ENCODE measurements at places on chromosomes 1 and 21.
A peak's percentile ranks its signal among the peaks of the same experiment; 100 is the strongest.

DNA sequence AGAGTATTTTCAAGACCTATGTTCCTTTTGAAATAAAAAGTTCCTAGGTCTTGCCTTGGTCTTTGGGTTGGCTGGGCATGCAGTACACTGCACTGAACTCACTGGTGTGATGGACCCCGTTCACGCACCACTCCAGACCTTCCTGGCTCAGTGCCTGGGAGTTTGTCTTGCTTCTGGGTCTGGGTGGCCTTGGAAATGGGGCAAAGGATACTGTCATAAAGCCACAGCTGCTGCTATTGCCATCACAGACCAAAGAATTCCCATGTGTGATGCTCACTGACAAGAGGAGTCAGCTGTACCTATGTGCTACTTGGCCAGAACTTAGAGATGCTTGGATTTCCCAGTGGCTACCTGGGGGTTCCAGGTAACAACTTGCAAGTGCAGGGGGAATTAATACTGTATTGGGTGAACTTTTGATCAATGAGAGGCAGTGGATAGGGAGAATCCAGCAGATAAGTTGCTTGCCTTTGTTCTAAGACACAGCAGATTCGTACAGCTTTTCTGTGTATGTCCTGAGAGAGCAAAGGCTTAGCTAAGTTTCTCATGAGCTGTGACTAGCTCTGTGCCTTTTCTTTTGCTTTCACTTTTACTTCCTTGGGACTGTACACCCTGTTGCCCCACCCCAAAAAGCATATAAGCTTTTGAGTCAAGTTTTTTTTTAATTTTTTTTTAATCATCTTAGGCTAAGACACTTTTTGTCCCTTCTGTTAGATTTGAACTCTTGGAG, 115.3 kb downstream of the RUNX1 start:
- peak; percentile 49 for DNase-seq

- DNase-seq, result no peak
Measured at GRCh38 chr1:9420835-9421532, 118.3 kb upstream of the SLC25A33 start.

- no peak for DNase-seq
Measured at GRCh38 chr1:79355090-79355489, 348.6 kb upstream of the ADGRL4 start.

DNA sequence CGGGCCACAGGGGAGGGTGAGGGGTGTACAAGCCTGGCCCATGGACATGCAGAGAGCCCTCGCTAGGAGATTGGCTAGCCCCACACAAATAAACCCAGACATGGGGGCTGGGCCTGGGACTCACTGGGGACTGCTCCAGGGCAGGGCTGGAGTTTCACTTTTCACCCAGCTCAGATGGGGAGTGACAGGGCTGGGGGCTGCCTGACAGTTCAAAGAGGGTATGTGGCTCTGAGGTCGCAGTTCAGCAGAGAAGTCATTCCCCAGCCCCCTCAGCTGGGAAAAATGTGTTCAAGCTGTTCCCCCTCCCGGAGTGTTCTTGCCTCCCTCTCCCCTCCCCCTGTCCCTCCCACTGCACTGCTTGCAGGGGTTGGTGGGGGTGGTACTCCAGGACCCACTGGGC, 277.1 kb downstream of the TRABD2B start:
- no peak for DNase-seq

DNA sequence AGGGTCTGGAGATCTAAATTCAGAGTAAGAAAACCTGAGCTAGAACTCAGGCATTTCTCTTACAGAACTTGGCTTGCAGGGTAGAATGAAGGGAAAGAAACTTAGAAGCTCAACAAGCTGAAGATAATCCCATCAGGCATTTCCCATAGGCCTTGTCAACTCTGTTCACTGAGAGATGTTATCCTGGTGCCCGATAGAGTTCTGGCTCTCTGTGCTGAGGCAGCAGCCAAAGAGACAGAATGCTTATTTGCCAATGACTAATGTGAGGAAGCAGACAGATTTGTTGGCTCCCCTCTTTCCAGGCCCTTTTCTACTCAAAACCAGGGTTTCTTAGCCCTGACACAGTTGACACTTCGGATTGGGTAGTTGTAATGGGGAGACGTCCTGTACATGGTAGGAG, 22.3 kb upstream of the TRIM45 start:
- no peak for DNase-seq

DNA sequence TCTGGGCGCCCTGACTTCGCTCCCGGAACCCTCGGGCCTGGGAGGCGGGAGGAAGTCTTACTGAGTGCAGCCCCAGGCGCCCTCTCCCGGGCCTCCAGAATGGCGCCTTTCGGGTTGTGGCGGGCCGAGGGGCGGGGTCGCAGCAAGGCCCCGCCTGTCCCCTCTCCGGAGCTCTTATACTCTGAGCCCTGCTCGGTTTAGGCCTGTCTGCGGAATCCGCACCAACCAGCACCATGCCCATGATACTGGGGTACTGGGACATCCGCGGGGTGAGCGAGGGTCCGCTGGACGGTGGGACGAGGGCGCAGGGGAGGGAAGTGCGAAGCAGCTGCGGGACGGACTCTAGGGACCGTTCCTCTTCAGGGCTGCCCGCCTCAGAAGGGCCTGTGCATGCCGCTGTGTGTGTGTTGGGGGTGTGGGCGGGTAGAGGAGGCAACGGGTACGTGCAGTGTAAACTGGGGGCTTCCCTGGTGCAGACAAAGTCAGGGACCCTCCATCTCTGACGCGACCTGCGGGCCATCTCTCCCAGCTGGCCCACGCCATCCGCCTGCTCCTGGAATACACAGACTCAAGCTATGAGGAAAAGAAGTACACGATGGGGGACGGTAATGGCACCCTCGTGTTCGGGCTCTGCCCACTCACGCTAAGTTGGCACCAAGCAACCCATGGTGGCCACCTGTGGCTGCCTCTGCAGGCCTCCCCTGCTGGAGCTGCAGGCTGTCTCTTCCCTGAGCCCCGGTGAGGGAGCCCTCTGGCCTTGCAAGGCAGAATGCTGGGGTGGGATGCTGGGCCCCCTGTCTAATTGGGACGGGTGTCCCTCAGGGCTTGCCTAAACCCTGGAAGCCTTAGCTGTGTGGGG, at the start of gene GSTM1:
TSS of gene GSTM1 (plus strand) at position 177 of the 859 bp plus-strand sequence. CDS start at position 234, 57 bp downstream.
- DNase-seq, result no peak

- DNase-seq, result no peak
Measured at GRCh38 chr1:246724731-246725095, 504 bp downstream of the SCCPDH start.

- DNase-seq, result no peak
Measured at GRCh38 chr1:48017716-48018115, 20.5 kb upstream of the TRABD2B start.

GRCh38 chr1:86419277-86419903, 4.6 kb upstream of the CLCA2 start:
- peak; percentile 71 for DNase-seq

- DNase-seq, result no peak
Measured at GRCh38 chr1:1034439-1034781, 14.5 kb downstream of the AGRN start.

- DNase-seq, result peak; percentile 82
Measured at GRCh38 chr1:204578867-204579664, 62.9 kb downstream of the MDM4 start.

DNA sequence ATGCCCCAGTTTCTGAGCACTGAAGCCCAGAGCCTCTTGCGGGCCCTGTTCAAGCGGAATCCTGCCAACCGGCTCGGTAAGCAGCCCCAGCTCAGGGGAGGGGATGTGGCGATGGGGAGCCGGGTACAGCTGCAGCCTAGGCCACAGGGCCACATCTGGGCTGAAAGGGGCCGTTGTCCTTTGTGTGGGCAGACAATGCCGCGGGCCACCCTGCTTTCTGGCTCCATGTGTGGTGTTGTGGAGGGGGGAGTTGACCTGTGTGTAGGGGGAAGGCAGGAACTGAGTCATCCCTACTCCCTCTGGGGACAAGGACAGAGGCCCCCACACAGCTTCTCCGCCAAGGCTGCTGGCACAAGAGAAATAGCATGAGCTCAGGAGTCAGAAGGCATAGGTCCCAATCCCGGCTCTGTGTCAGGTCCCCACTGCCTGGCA, 26.0 kb downstream of the RPS6KA1 start:
- DNase-seq, result no peak

DNA sequence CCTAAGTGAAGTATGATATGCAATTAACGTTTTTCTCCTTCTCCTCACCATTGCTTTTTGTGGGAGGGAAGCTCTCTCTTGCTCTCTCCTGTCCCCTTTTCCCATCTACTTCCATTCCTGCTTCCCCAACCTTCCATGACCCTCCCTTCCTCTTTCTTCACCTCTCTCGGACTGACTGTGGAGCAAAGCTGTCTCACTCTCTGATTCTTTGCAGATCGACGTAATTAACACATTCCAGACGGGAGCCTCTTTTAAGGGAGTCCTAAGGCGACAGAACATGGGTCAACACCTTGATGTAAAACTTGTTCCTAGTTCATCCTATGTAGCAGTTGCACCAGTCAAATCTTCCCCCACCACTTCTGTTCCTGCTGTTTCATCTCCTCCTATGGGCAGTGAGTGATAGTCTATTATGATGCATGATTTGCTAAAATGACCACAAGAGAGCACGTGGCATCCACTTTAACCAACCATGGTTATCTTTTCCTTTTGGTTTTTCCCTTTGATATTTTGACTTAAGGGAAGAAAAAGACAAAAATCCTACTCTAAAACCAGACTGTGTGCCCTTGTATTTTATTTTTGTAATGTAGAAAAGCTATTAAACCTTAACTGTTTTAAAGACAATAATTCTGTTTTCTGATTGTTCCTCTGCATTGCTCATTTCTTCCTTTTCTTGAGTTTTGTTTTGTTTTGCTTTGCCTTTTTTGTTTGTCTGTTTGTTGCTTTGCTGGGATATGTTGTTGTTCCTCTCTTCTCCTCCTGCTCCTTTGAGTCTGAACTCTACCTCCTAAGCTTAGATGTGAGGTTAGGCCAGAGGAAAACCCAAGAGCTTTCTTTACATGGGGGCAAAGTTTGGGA, 31.7 kb upstream of the LAX1 start:
- DNase-seq, result no peak

GRCh38 chr1:90717665-90718410, 736 bp upstream of the BARHL2 start:
- no peak for DNase-seq

DNA sequence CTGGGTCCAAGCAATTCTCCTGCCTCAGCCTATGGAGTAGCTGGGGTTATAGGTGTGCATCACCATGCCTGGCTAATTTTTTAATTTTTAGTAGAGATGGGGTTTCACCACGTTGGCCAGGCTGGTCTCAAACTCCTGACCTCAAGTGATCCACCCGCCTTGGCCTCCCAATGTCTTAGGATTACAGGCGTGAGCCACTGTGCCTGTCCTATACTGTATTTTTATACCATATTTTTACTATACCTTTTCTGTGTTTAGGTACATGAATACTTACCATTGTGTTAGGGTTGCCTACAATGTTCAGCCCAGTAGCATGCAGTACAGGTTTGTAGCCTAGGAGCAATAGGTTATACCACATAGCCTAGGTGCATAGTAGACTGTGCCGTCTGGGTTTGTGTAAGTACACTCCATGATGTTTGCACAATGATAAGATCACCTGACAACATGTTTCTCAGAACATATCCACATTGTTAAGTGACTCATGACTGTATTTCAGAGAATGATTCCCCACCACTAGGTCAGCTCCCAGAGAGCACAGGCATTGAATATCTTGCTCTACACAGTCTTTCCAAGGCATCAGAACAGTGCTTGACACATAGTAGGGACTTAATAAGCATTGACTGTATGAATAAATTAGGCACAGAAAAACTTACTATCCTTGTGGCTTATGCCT, 6.0 kb upstream of the CITED4 start:
- no peak for DNase-seq

DNA sequence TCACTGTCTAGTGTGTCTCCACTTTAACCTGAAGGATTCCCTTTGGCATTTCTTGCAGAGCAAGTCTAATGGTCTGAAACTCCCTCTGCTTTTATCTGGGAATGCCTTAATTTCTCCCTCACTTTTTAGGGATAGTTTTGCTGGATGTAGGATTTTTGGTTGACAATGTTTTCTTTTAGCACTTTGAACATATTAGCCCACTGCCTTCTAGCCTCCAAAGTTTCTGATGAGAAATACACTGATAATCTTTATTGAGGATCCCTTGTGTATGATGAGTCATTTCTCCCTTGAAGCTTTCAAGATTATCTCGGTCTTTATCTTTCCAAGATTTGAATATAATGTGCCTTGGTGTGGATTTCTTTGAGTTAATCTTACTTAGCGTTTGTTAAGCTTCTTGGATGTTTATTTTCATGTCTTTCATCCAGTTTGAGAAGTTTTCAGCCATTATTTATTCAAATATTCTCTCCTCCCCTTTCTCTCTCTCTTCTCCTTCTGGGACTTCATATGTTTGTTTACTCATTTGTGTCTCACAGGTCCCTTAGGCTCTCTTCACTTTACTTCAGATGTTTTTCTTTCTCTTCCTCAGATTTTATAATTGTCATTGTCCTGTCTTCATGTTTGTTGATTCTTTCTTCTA, 53.1 kb downstream of the STYXL2 start:
- DNase-seq, result no peak

GRCh38 chr1:47924270-47925048, 72.7 kb downstream of the TRABD2B start:
- DNase-seq, result no peak

GRCh38 chr1:199512037-199512710, 515.3 kb upstream of the NR5A2 start:
- no peak for DNase-seq

GRCh38 chr1:117546467-117546866, 59.4 kb upstream of the TENT5C start:
- DNase-seq, result no peak

DNA sequence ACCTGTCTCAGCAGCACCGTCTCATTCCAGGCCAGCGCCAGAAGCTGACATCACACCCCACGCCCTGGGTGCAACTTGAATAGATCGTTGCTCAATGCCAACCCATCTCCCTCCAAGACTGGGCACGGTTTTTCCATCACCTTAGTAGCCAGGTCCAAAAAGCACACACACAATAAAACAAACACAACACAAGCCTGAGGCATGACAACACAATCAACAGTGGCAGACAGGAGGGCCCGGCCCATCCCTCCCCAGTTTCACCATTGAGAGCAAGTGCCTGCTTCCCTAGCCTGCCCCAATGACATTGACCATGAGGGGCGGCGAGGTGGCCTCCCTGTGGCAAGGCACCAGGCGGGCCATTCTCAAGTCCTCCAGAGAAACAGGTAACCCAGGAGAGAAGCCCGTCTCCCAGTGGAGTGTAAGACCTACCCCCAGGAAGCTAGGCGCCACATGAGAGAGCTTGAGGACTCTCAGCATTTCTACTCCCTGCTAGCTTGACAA, 2.7 kb downstream of the IFFO2 start:
- DNase-seq, result no peak

DNA sequence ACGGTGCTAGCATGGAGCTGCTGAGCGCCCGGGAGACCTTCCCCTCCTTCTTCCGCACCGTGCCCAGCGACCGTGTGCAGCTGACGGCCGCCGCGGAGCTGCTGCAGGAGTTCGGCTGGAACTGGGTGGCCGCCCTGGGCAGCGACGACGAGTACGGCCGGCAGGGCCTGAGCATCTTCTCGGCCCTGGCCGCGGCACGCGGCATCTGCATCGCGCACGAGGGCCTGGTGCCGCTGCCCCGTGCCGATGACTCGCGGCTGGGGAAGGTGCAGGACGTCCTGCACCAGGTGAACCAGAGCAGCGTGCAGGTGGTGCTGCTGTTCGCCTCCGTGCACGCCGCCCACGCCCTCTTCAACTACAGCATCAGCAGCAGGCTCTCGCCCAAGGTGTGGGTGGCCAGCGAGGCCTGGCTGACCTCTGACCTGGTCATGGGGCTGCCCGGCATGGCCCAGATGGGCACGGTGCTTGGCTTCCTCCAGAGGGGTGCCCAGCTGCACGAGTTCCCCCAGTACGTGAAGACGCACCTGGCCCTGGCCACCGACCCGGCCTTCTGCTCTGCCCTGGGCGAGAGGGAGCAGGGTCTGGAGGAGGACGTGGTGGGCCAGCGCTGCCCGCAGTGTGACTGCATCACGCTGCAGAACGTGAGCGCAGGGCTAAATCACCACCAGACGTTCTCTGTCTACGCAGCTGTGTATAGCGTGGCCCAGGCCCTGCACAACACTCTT, 1.1 kb downstream of the TAS1R3 start:
- DNase-seq, result no peak

All from activated naive CD4-positive, alpha-beta T cell treated with anti-CD3 and anti-CD28 coated beads, Interleukin-2, amount 10 ng/mL, durations not matched to agents 7 days and 5 days (primary cell).